ENCODE measurements at places on chromosomes 7 and 10. TPM values are rescaled to one million over a fixed set of nuclear protein-coding genes. Genes with fewer than 3 reads are reported as not detected.
A peak's percentile ranks its signal among the peaks of the same experiment; 100 is the strongest.

DNA sequence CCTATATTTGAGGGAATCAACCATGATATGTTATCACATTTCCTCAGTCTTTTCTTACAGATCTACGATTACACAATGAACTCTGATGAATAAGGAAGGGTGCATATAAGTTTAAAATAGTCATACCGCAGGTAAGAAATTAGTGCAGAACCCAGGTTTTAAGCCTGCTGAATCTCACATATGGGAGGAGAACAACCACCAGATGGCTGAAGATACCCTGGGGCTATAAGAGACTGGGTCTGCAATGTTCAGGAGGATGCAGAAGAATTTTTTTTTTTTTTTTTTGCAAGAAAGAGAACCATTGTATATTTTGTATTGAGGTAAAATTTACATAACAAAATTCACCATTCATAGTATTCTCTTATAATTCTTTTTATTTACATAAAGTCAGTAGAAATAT, 372.3 kb upstream of the MYO3A start:
- no peak for DNase-seq

DNA sequence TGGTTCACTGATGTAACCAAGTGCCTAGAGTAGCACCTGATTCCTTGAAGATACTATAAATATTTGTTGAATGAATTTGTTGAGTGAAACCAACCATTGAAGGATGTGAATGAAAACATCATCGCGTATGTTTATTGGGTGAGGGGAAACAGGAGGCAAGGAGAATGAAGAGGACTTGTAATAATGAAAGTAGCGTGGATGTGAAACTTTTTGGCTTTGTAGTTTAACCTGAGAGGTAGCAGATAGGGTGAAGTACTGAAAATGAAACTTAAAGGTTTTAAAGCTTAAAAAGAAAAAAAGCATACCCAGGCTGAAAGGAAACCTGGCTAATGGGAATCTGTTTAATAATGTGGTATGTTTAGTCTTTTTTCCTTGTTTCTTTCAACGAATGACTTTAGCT, 5.2 kb downstream of the CCNY start:
- DNase-seq: no peak

DNA sequence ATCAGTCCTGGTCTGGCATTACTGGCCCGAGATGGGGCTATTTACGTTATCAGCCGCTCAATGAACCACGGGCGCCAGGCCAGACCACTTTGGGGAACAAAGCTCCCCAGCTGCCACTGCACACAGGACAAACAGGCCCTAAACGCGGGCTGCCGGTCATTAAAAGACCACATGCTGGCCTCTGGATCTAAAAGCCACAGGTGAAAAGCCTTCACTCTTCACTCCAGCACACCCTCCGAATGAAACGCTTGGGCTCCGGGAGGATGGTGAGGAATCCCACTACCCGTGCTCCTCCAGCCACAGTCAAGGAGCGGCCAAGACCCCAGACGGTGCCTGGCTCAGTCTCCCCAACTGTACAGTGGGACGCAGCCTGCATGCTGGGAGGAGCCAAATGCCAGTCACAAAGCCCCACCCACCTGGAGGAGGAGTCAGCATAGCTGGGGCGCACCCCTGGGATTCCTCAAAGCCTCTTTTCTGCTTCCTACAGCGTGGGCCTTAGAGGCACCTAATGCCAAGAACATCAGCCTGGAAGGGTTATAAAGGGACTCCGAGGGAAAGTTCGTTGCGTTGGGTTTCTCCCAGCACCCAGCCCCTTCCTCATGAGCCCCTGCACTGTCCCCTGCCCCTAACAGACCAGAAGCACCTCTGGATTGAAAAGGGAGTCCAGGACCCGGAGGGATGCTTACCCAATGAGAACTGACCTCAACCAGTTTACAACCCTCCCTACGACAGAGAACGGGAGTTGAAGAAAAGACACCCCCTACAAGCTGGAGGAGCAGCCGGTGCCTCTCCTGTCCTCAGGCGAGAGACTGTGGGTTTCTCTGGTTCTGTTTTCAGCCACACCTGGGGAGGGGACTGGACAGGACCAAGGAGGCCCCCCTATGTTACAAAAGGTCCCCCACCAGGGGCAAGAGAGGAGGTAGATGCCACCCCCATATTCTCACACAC, 4.7 kb downstream of the PDGFA start:
- DNase-seq: no peak

DNA sequence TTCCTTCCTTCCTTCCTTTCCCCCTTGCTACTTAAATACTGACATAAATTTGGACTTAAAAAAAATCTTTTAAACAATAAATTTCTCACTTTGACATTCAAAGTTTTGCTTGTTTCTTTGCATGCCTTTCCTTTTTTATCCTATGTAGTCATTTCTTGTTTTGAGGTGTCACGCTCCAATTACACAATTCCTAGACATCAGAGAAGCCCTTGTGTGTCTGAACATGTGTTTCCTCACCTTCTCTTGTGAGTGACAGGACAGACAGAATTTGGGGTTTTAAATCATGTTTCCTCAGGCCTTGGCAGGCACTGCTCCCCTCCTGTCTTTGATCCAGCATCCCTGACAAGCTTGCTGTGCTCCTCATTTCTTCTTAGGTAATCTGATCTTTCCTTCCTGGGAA, 91.3 kb downstream of the CYTH3 start:
- no peak for DNase-seq

- no peak for DNase-seq
These were observed 73.6 kb downstream of the AHCYL2 start for GRCh38 chr7:129298268-129298893.

GRCh38 chr7:74627661-74628411, 29.7 kb upstream of the GTF2I start:
- no peak for DNase-seq

- peak; percentile 34 for DNase-seq
These were observed 186.2 kb downstream of the ELFN1 start for GRCh38 chr7:1856161-1856887.

DNA sequence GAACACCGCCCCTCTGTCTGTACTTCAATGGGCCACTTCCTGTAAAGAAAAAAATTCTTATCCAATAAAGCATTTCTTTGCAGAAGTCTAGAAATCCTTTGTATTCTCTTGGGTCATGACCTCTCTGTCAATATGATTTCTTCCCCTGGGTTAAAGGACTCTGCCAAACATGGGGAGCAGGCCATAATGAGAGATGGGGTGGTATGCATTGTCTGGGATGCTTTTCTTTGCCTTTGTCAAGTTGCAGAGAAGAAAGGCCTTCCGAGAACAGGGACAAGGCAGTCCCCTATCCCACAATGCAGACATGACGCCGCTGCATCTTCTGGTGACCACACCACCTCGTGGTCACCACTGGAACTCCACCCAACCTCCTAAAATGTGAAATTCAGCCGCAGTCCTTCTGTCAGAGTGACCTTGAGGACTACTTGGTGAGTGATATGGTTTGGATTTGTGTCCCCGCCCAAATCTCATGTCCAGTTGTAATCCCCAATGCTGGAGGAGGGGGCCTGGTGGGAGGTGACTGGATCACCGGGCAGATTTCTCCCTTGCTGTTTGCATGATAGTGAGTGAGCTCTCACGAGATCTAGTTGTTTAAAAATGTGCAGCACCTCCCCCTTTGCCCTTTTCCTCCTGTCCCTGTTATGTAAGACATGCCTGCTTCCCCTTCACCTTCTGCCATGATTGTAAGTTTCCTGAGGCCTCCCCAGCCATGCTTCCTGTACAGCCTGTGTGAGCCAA, 15.2 kb upstream of the FRMPD2 start:
- DNase-seq: no peak

DNA sequence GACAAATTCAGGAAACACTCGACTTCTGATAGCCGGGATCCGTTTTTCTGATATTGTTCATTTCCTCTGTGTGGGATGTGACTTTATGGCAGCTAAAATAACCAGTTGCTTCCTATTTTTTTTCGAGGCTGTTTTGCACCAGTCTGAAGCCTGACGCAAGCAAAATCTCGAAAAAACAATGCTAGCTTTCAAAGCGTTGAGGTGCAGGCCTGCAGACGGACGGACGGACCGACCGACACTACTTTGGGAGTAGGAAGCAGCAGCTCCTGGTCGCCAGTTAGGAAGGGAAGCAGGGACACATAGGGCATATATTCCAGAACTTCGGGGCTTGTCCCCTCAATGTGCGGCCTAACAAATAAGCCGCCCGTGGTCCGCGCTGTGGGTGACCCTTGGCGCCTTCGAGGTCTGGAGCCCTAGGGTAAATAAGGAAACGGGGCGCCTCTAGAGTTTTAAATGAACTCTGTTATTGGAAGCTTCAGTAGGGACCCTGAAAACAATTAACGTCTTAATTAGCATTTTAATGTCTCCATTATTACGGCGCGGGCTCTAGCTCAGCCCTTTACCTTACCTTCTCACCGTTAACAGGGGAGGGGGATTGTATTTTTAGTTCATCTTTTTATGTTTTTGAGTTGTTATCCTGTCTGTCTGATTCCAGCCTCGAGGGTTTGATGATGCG, 1.3 kb downstream of the HHEX start:
- no peak for DNase-seq

SSC4D gene
- 0.47 TPM for total RNA-seq

NPFFR1 gene
- 0.02 TPM for total RNA-seq

All from natural killer cell treated with Interleukin-12 subunit alpha and Interleukin-12 subunit beta and Interleukin-15 and Interleukin-18, amount 100 ng/mL, for 72 hours (primary cell).